Right ventricle myocardium inferior (tissue), 1 donor: ENCODE measurements at places on chromosomes 11 and 22. TPM values are rescaled to one million over a fixed set of nuclear protein-coding genes. Genes with fewer than 3 reads are reported as not detected.
A peak's percentile ranks its signal among the peaks of the same experiment; 100 is the strongest.

PNPLA2 gene
- 321 TPM for total RNA-seq

GRCh38 chr11:32225571-32226285, 134.9 kb downstream of the RCN1 start:
- no peak for DNase-seq

EFCAB6 gene
- 1.2 TPM for total RNA-seq

NTM gene
- 2.9 TPM for total RNA-seq

MFRP gene
- total RNA-seq = not detected

B3GAT1 gene
- 0.16 TPM for total RNA-seq

- peak; percentile 72 for DNase-seq
Measured at GRCh38 chr11:5600374-5600851, 4.0 kb downstream of the TRIM6 start.

GRCh38 chr22:25076336-25076735, 123.3 kb upstream of the CRYBB3 start:
- no peak for DNase-seq

TEX54 gene
- not detected for total RNA-seq

GRCh38 chr11:115990004-115990447, 485.8 kb upstream of the CADM1 start:
- DNase-seq = no peak

OR8G5 gene
- not detected for total RNA-seq

COX8A gene
- total RNA-seq = 1,159 TPM

DNA sequence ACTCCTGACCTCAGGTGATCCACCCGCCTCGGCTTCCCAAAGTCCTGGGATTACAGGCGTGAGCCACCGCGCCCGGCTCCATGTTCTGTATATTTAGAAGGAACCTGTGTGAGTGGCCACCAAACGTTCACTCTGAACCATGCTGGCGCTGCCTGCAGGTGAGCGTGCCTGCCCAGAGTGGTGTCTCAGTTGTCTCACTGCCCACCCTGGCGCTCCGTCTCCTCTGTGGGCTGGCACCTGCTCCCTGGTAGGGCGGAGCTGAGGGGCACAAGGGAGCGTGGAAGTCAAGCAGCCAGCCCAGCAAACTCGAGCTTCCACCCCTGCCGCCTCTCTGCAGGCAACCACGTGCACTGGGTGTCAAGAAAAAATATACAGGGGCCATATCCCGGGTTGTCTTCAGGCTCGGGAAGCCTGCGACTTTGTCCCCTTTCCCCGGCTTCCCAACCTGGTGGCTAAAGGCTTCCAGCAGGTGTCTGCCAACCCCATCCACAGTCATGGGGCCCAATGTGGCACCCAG, 16.7 kb downstream of the TXN2 start:
- DNase-seq = no peak

- DNase-seq = peak; percentile 93
Measured at GRCh38 chr11:119094816-119095065, 6.9 kb downstream of the DPAGT1 start.

ARAP1 gene
- total RNA-seq = 55.2 TPM

- DNase-seq = no peak
Measured at GRCh38 chr11:77402218-77402556, 71.7 kb downstream of the PAK1 start.

MS4A4A gene
- 23.8 TPM for total RNA-seq

GRCh38 chr11:3001496-3001895, 9.4 kb upstream of the NAP1L4 start:
- DNase-seq = no peak

SLCO2B1 gene
- 33.4 TPM for total RNA-seq

CCDC88B gene
- 7.7 TPM for total RNA-seq

RAB36 gene
- total RNA-seq = 0.54 TPM

DNA sequence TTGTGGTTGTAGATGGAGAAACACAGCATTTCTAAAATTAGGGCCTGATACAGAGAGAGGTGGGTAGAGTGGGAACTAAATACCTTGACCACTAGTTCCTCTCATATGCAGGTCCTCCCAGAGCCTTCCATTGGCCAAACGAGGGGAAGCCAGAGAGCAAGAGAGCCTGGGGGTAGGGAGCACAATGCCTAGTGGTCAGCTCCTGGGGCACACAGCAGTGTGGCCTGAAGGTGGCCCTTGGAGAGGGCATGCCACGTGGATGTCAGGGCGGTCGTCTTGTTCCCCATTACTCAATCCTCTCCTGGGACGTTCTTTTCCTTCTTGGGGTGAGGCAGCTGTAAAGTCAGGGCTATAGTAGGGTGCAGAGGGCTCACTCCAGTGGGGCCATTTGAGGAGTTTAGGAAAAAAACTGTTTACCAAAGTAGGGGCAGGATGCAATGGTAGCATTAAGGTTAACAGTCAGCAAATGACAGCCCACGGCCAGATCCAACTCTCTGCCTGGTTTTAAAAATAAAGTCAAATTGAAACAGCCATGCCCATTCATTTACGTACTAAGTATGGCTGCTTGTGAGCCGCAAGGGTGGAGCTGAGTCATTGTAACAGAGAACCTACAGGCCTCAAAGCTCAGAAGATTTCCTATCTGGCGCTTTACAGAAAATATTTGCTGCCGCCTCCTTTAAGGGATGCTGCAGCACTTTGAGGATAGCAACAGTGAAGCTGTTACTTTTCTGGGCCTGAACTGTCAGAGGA, 7.6 kb downstream of the MYO18B start:
- no peak for DNase-seq

SAA1 gene
- total RNA-seq = 7.8 TPM

GRCh38 chr11:64093233-64094039, 57.7 kb downstream of the FLRT1 start:
- no peak for DNase-seq

DNA sequence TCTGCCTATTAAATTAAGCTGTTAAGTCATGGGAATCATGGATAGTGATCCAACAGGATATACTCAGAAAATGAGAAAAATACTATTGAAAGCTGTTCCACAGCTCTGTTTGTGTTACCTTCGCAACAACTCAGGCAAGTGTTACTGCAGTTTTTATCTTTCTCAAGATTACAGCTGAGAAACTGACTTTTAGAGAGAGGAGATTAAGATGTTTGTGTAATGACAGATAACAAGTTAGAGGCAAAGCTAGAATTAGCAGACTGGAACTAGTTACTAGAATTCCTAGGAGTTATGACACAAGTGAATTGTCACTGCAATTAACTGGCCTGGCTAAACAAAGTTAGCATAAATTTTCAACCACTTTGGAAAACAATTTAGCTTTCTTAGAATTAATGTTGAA, 1.6 kb downstream of the SLN start:
- no peak for DNase-seq
